ENCODE measurements at places on chromosomes 1 and 21.

DNA sequence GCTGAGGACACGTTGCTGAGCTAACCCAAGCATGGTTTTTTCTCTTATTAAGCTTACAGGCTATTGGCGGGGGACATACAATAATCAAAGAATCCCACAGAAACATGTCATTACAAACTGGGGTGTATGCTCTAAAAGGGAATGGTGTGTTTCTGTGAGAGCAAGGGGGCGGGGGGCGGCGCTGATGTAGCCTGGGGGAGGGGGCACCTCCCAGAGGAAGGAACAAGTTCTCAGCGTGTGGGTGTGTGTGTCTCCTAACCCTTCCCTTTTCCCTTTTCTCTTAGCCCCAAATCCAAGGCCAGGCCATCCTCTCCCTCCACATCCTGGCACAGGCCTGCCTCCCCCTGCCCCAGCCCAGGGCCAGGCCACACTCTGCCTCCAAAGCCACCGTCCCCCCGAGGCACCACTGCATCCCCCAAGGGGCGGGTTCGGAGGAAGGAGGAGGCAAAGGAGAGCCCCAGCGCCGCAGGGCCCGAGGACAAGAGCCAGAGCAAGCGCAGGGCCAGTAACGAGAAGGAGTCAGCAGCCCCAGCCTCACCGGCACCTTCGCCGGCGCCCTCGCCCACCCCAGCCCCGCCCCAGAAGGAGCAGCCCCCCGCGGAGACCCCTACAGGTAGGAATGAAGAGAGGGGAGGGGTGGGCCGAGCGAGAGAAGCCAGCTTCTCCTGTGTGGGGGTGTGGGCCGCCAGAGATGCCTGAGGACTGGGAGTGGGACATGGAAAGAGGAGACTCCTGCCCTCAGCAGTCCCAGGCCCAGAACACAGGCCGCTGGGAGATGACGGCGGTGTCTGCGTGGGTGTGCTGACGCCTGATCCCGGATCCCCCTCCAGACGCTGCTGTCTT is 21.9 kb downstream of the MAP7D1 start:
- DNase-seq = no peak

DNA sequence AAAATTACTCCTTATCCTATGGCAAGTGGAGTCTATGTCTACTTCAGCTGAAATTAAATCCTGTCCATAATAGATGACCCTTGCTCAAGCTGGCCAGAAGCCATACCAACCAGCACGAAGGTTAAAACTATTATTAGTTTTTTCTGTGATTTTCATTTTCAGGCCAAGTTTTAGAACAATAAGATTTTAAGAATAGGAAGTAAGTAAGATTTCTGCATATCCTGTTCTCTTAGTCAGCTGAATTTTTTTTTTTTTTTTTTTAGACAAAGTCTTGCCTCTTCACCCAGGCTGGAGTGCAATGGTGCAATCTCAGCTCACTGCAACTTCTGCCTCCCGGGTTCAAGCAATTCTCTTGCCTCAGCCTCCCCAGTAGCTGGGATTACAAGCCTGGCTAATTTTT is 6.1 kb upstream of the RBP7 start:
- no peak for DNase-seq

- DNase-seq = no peak
Measured at GRCh38 chr21:34875830-34876229, 173.3 kb downstream of the RUNX1 start.

- no peak for DNase-seq
Measured at GRCh38 chr1:218967836-218968235, 205.8 kb upstream of the LYPLAL1 start.

- DNase-seq = no peak
Measured at GRCh38 chr1:94154989-94155388, 34.0 kb upstream of the ABCA4 start.

- DNase-seq = no peak
Measured at GRCh38 chr1:199522936-199523335, 504.6 kb upstream of the NR5A2 start.

- no peak for DNase-seq
Measured at GRCh38 chr1:212814537-212815334, 23.0 kb downstream of the TATDN3 start.

DNA sequence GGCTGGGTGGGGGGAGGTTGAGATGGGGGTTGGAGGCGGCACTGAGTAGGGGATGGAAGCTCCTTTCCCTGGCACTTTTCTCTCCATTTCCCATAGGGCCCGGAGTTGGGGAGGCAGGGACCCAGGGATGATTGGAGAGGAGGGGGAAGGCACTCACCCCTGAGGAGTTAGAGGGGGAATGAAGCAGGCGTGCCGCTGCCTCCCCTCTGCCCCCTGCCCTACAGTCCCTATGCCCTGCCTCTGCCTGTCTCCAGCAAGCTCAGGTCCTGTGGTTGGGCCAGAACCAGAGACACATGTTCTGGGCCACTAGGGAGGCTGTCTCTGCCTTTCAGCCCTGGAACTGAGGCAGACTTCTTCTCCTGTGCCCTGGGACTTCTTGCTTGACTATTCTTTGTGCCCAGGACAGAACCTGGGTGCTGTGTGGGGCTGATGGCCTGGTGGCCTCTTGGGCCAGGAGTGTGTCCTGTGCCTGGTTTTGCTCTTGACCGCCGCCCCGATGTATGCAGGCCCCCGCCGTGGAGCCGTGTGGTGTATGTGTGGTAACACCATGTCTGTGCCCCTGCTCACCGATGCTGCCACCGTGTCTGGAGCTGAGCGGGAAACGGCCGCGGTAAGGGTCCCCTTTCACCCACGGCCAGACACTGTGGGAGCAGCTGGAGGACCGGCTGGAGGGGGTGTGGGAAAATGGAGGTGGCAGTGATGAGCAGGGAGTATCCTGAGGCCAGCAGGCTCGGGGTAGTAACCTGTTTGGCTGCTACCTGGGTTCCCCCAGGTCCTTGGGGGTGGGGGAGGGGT is 1.4 kb downstream of the LYPLA2 start:
- no peak for DNase-seq

- no peak for DNase-seq
Measured at GRCh38 chr1:27689423-27690173, 17.6 kb upstream of the IFI6 start.

GRCh38 chr1:152517237-152517811 is 3.0 kb downstream of the CRCT1 start:
- DNase-seq = no peak

DNA sequence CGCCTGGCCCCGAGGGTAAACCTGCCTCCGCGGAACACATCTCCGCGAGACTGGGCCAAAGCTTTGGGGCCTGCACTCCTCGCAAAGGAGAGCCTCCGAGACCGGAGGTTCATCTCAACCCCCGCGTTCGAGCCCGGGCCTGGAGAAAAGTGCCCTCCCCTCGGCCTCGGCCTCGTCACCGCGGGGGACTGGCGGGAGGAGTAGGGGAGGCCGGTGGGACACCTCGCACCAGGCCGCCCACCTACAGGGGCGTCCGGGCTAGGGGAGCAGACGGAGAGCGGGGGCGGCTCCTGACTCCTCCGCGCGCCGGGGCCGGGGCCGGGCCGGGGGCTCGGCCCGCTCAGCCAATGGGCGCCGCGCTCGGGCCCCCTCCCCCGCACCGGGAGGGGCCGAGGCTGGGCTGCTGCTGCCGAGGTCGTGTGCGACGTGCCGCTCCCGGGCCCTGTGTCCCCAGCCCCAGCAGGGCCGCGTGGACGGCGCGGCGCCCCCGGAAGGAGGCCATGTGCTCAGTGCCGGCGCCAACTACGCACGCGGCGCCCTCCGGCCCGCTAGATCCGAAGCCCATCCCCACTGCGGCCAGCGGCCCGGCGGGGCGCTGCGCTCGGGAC is 684 bp downstream of the SLC2A1 start:
- DNase-seq = no peak

- DNase-seq = no peak
Measured at GRCh38 chr1:181221078-181221477, 132.6 kb downstream of the IER5 start.

DNA sequence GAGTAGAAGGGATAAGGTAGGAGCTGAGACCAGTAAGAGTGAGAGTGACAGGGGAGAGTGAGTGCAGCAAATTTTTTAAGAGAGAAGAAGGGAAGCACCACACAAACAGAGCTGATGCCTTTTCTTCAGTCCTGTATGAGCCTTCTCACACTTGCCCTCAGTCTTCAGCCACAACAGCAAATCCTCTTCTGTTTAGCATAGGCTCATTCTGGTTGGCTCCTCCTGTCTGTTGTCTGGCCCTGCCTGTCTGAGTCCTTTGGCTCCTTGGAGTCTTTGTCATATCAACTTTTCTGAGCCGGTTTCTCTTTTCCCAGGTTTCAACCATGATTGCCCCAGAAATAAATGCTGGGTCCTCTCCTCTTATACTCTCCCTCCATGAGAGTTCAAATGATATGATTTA is 12.7 kb upstream of the CASQ1 start:
- no peak for DNase-seq

- DNase-seq = no peak
Measured at GRCh38 chr1:117571496-117571895, 34.4 kb upstream of the TENT5C start.

Data from NCI-H1436 treated with DMSO at 0.1 percent for 48 hours (cell line).